Transverse colon (tissue), 4 donors: ENCODE measurements at places on chromosomes 3 and 15. TPM values are rescaled to one million over a fixed set of nuclear protein-coding genes. Genes with fewer than 3 reads are reported as not detected.

Gene NEK4
- 14.6 TPM for total RNA-seq

Gene GPR62
- not detected for total RNA-seq

Gene LYZL4
- total RNA-seq = not detected

Gene GOLGA6L4
- total RNA-seq = 0.75 TPM

Gene FBN1
- 32.4 TPM for total RNA-seq

Gene CACNA1D
- 29.1 TPM for total RNA-seq

Gene GOLIM4
- 120 TPM for total RNA-seq

Gene TMEM43
- 30.8 TPM for total RNA-seq

Gene EBLN2
- total RNA-seq = 19.4 TPM

Gene CAMK1
- 19.1 TPM for total RNA-seq

Gene LTF
- 0.14 TPM for total RNA-seq

Gene KLHL6
- total RNA-seq = 17.0 TPM

Gene NEK10
- 3.2 TPM for total RNA-seq

Gene AGTR1
- total RNA-seq = 7.1 TPM

Gene SNTN
- not detected for total RNA-seq

Gene EAF2
- total RNA-seq = 2.2 TPM
